ENCODE measurements at places on chromosomes 3 and 15.
A peak's percentile ranks its signal among the peaks of the same experiment; 100 is the strongest.

- no peak for DNase-seq
Measured at GRCh38 chr3:111903067-111903511, 44.0 kb downstream of the PHLDB2 start.

DNA sequence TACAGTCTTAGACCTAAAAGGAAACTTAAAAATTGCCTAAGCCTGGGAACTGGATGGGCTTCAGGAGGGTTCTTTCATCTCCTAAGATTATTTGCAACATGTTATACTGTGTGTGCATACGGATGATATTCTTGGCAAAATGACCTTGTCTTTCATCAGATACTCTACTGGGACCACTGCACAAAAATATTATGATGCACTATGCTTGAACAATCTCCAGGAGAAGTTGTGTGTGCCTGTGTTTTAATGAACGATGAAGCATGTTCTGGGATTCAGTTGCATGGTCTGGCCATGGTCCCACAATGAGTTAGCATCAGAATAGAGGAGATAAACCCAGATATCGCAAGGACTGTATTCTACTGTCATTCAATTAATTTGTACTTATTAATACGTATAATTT, 68.7 kb downstream of the GAP43 start:
- no peak for DNase-seq

- DNase-seq = peak; percentile 46
Measured at GRCh38 chr15:90213122-90213817, 12.1 kb downstream of the SEMA4B start.

GRCh38 chr3:117557464-117558090, 848.0 kb downstream of the TUSC7 start:
- no peak for DNase-seq

GRCh38 chr15:78241017-78241416, 6.7 kb upstream of the ACSBG1 start:
- peak; percentile 80 for DNase-seq

DNA sequence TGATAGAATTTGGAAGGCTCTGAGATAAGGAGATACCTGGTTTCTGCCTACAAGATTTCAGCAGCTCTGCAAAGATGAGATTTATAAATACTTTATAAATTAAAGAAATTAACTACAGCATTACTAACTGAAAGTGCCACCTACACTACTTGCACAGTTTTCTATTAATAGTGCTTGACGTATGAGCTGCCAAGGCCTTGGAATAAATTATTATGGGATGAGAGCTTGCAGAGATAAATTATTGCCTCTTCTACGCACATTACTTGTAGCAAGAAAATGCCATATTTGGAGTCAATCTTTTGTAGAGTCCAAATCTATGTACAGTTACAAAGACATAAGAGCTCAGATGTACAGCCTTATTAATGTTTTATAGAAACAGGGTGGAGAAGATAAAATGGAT, 89.1 kb downstream of the BCHE start:
- no peak for DNase-seq

- no peak for DNase-seq
Measured at GRCh38 chr15:39807791-39808190, 25.1 kb upstream of the FSIP1 start.

- DNase-seq = no peak
Measured at GRCh38 chr3:186489507-186489906, 54.7 kb downstream of the CRYGS start.

DNA sequence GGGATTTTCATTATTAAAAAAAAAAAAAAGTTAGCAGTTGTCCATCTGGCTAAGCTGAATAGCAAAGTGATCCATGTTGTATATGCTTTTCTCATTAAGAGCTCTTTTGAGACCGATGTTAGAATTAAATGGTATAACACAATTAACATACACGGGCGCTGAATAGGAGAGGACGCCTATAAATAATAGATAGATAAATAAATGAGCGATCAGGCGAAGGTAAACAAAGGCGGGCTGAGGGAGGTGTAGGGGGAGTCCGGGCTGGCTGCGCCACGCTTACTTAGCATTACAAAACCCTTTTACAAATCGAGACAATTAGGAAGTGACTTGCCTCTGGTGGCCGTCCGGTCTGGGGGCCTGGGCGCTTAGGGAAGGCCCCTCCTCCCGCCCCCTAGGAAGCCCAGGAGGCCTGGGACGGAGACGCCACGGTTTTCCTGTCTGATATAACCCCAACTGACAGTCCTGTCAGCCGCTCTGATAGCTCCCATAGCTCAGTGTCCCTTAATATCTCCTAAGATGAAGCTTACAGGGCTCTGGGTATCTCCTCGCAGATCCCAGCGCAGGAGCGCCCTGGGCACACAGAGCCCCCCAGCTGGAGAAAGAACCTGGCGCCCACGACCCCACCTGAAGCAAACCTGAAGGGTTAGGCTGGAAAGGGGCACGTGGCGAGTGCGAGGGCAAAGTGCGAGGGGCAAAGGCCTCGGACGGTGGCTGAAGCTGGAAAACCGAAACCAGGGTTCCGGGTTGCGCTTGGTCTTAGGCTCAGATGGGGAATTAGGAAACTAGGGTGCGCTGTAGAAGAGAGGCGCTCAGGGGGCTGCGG, 3.6 kb downstream of the SOX14 start:
- DNase-seq = no peak

DNA sequence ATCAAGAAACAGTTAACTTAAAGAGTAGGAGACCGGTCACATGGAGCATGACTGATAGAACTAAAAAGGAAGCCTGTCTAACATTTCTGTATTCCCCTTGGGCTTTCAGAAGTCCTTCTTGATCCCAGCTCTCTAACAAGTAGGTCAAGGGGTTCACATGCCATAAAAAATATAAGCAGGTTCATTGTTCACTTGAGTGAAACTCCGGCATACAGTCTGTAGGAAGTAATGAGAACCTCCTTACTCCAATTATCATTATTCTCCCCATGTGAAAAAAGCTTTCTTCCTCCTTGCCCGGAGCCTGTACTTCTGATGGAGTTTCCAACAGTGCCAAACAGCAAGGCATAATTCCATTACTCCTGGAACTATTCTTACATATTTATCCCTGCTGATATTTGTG, 242.8 kb upstream of the CNTN4 start:
- no peak for DNase-seq

- DNase-seq = no peak
Measured at GRCh38 chr3:99982650-99983049, 131.7 kb downstream of the FILIP1L start.

GRCh38 chr3:72187131-72187530, 402.2 kb upstream of the PROK2 start:
- DNase-seq = no peak

- no peak for DNase-seq
Measured at GRCh38 chr3:70982284-70982683, 601.2 kb downstream of the FOXP1 start.

- no peak for DNase-seq
Measured at GRCh38 chr3:121852256-121852655, 17.2 kb downstream of the EAF2 start.

GRCh38 chr3:127688416-127689265, 15.9 kb downstream of the ABTB1 start:
- DNase-seq = no peak

GRCh38 chr15:39054128-39054732, 489.6 kb upstream of the RASGRP1 start:
- no peak for DNase-seq

GRCh38 chr3:101903451-101903871, 54.1 kb downstream of the NFKBIZ start:
- DNase-seq = no peak

- DNase-seq = no peak
Measured at GRCh38 chr15:67407786-67408185, 113.1 kb upstream of the C15orf61 start.

Data from Caco-2 (cell line).